ENCODE measurements at places on chromosomes 2 and 18.

- DNase-seq: no peak
Observed at GRCh38 chr2:95374451-95374920, 28.0 kb upstream of the FAHD2A start.

DNA sequence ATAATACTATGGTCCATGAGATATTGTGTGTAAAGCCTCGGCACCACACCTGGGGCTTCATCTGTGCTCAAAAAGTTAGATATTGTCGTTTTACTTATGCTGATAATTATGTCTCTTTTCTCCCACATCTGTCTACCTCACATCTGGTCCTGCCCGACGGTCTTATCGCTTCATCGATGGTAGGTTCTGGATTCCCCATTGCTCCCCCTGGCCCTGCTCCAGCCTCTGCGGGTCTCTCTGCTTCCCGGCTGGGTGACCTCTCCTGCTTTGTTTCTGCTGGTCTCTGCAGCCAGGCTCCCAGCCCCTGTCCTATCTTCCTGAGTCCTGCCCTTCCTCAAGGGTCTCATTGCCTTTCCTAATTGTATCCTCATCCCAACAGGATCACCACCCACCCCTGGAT, 294.2 kb downstream of the NDUFA10 start:
- DNase-seq: no peak

DNA sequence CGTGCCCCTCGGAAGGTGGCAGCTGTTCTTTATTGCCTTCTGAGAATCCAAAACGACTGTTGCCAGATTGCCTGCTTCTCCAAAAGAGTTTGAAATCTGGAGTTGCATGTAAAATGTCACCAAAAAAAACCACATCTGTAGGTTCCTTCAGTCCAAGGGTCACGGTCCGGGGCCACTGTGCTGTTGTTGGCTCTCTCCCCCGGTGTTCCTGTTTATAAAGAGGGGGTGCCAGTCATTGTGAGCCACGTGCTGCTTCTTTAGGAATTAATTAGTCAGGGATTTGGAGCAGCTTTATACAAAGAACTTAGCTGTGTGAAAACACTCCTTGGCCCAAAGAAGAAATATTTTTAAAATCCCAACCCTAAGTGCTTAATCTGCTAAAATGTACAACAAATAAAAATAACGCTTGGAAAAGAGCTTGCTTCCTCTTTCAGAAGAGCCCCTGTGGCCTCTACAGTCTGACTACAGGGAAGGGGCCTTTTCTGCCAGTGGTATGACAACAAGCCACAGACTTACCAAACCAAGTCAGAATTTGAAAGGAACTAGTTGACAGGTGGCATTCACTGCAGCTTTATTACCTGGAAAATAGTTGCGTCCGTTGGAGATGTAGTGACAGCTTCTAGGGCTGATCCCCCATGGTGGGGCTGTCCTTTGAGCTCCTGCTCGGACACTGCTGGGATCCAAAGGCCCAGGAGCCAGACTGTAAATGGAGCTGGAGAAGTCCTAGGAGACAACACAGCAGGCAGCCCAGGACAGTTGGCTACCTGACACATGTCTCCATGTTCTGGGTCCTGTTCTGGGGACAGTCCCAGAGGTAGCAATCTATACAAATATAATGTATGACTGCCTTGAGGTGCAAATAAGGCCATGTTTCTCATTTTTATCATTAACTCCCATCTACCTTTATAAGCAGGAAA, 84.5 kb upstream of the SLC1A4 start:
- no peak for DNase-seq

DNA sequence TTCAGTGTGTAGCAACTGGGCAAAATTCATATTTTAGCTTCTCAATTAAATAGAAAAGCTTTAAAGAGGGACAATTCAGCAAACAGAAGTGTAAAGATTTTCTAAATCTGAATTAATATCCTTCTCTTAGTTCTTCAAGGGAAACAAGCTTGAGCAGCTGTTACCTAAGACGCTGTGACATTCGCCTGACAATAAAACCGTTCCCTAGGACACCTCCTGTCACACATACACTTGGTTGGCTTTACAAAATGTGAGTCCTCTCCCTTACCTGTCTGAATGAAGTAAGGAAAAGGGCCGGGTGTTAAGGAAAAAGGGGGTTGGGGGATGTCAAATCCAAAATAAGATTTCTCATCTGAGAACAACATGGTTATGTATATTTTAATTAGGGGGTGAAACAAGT, 2.1 kb downstream of the SERTAD2 start:
- no peak for DNase-seq

- no peak for DNase-seq
Observed at GRCh38 chr2:119463136-119463535, 31.5 kb downstream of the TMEM37 start.

GRCh38 chr2:50613161-50613560, 418.8 kb downstream of the NRXN1 start:
- no peak for DNase-seq

GRCh38 chr2:119958670-119959268, 54.1 kb upstream of the EPB41L5 start:
- DNase-seq: no peak

DNA sequence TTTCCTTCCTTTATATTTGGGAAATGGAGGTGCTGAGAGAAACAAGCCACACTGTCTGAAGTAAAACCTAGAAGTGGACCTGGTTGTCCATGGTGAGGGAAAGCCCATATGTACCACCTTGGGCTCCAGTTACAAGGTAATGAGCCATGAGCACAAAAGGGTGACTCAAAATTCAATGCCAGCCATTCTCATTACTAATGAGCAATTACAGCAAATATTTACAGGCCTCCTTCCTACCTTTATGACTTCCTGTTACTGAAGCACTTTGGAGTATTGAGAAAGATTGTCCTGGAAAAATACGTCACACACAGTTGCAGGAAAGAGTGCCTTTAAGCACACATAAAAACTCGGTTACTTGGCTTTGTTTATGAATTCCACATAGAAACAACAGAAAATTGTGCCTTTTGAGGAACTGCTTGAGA, 9.1 kb downstream of the EPAS1 start:
- DNase-seq: no peak

- no peak for DNase-seq
Observed at GRCh38 chr2:107687073-107687472, 139.6 kb upstream of the RGPD4 start.

DNA sequence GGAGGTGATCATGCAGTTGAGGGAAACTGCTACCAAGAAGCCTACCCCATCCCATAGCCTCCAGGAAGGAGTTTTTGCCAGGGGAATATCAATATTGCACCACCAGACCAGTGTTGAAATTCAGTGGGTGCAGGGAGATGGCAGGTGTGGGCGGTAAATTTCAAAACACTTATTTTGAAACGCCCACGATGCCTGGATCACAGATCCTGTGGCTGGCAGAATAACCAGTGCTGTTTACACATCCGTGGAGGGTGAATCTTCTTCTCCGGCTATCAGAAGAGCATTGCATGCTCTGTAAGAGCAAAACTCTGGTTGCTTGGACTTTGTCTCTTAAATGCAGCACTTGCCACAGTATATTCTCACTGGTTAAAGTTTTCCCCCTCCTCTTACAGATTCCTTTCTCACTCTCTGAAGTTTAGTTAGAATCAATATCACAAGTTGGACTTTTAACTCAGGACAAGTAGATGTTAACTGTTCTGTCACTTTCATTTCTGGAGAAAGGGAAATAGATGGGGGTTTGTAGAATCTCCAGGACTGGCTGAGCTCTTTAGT, 70.5 kb upstream of the ZCCHC2 start:
- DNase-seq: no peak

- DNase-seq: no peak
Observed at GRCh38 chr18:42087235-42087634, 132.2 kb downstream of the PIK3C3 start.

DNA sequence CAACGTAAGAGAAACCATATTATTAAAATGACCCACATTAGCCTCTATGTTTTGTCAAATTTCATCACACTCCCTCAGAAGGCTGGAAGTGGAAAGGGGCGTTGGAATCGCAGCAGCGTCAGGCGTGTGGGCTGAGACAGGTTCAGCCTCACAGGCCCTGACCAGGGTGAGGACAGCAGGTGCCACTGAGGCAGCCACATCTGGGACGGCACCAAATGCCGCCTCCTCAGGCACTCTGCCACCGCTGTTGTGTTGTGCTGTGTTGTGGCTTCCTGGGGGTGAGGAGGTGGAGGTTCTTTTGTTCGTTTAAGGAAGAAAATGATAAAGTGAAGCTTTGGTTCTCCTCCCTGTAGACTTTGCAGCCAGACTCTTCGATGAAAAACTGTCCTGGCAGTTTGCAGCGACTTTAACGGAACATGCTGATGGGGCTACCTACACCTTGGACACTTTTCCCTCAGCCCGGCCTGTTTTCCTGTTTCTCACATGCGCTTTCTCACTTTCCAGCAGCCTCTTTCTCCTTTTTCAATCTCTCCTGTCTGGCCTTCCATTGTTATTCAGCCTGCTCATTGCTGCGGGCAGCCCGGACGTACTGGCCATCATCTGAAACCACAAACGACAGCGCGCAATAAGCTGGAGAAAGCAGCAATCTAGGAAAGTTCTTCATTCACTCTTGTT, 44.9 kb upstream of the SALL3 start:
- no peak for DNase-seq

DNA sequence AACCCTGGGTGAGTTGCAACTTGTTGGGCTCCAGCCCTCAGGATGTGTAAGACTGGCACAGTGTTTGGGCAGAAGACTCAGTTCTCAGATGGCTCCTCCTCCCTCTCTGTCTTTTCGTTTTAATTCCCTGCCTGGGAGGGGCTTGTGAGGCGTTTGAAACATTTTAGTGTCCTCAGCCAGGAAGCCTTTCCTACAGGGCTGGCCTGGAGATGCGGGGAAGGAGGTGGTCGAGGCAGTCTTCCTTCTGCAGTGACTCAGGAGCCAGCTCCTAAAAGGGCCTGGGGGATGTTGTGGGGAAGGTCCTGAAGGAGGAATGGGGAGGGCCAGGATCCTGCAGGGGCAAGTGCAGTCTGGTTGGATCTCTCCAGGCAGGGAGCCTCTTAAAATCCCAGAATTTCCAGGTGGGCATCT, 22.1 kb upstream of the IGFBP5 start:
- DNase-seq: no peak

- no peak for DNase-seq
Observed at GRCh38 chr2:220999356-220999755, 572.7 kb downstream of the EPHA4 start.

GRCh38 chr2:26620031-26620605, 21.0 kb downstream of the CIB4 start:
- no peak for DNase-seq

GRCh38 chr2:219829667-219830352, 202.4 kb downstream of the SLC4A3 start:
- no peak for DNase-seq

DNA sequence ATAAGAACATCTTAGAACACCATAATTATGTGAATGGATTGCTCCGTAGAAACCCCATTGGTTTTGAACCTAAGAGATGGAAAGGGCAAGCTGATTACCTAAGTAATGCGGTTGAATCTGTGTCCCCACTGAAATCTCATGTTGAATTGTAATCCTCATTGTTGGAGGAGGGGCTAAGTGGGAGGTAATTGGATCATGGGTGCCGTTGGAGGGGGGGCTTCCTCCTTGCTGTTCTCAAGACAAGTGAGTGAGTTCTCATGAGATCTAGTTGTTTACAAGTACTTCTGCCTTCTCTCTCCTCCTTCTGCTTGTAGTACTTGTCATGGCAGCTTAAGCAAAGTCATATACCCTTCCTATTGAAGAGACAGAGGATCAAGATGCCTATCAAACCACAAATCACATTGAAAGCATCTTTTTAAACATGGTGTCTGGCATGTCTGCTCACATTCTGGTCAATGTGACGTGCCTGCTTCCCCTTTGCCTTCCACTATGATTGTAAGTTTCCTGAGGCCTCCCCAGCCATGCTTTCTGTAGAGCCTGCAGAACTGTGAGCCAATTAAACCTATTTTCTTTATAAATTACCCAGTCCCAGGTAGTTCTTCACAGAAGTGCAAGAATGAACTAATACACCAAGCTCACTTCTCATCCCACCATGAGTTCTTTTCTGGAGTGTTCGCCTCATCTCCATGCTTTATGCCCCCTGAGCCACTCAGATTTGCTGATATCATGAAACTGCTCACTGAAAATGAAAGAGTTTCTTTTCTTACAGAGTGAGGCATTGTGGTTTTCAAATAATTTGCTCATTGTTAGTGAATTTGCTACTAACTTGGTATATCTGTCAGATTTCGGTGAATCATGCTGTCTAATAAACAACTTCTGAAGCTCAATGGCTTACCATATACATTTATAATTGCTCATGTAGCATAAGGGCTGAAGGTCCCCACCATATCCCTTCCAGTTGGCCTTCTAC, 23.6 kb downstream of the KCNE4 start:
- no peak for DNase-seq

DNA sequence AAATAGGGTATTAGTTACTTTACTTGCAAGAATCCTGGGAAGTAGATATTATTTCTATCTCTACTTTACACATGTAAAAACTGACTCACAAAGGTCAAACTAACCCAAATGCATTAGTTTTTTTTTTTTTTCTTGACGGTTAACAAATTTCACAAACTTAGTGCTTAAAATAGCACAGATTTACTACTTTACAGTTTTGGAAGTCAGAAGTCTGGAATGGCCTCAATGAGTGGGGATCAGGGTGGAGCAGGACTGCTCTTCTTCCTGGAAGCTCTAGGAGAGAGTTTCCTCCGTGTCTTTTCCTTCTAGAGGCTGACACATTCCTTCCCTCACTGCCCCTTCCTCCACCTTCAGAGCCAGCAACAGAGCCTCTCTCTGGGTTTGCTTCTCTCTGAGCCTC, 117.2 kb downstream of the COL6A3 start:
- DNase-seq: no peak

GRCh38 chr2:63484901-63485300, 103.4 kb downstream of the WDPCP start:
- DNase-seq: no peak

GRCh38 chr2:218149848-218150440, 16.8 kb downstream of the CXCR1 start:
- no peak for DNase-seq

Data from HEK293T (cell line).